ENCODE measurements at places on chromosomes 1 and 21.

- no peak for DNase-seq
These were observed 1156.6 kb downstream of the PLA2G4A start for GRCh38 chr1:187985145-187985896.

GRCh38 chr1:10495475-10495817 is 20.7 kb downstream of the PEX14 start:
- no peak for DNase-seq

DNA sequence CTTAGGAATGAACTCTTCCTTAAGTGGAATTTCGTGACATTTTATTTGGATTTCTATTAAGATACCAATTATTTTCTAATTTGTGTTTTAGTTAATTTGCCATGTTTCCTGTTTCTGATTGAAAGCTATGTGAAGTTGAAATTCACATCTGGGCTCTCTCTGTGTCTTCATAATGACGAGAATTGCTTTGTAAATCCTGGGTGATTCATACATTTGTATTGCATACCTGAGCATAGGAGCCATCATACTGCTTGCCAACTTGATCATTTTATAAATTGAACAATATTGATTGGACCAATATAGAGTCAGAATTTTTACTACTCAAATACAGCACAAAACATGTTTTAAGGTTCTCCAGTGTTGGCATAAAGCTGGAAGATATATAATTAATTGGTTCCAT is 817.9 kb downstream of the BRINP3 start:
- DNase-seq, result no peak

- DNase-seq, result no peak
These were observed 56.6 kb downstream of the EDEM3 start for GRCh38 chr1:184698016-184698415.

GRCh38 chr1:212749821-212750535 is 41.6 kb downstream of the NSL1 start:
- peak; percentile 48 for DNase-seq

DNA sequence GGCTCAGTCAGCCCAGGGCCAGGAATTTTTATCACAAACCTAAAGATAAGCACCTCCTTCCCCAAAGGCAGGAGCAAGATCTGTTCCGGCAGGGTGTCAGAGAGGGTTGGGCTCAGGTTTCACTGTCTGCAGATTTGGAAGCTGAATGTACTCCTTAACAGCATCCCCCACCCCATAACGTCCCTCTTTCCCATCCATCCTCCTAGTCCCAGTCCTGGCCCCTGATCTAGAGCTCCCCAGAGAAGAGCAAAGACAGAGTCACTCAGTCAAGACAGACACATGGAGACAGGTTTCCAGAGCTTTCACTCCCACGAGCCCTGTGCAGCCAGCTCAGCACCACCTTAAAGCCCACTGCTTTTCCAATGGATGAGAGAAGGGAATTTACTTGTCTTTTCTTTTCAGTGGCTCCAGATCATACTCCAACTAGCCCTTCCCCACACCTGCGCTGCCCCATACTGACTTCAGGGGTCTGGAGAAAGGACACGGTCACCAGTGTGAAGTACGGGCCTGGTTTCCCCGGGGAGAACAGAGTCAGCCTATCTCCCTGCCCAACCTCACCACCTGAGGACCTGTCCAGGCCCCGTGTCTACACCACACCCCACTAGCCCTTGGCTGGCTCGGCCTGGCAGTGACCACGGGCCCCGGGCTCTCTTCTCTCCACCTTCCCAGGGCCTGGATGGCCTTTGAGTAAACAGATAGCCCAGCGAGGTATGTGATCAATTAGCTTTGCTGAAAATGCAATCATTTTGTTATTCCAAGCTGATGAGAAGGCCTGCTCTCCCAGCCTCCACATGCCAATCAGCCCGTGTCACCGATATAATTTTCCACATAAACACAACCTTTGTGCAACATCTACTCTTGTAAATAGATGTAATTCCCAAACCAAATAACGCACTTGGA is 249.1 kb downstream of the FOXD2 start:
- DNase-seq, result no peak

DNA sequence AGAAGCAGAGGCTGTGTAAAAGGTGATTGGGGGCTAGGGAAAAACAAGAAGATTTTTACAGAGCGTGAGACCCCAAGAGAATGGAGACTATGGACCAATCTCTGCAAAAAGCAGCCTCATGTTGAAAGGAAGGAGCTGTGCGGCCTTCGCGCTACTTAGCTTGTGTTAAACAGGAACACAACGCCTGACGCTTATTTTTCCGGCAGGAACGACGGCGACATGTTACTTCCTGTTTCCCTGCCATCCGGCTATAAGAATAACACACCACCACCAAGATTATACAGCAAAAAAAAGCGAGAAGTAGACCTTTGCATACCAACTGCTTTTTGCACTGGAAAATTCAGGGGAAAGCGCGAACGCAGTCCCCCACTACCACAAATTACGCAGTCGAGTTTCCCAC is 272.7 kb downstream of the FAM72C start:
- DNase-seq, result no peak

DNA sequence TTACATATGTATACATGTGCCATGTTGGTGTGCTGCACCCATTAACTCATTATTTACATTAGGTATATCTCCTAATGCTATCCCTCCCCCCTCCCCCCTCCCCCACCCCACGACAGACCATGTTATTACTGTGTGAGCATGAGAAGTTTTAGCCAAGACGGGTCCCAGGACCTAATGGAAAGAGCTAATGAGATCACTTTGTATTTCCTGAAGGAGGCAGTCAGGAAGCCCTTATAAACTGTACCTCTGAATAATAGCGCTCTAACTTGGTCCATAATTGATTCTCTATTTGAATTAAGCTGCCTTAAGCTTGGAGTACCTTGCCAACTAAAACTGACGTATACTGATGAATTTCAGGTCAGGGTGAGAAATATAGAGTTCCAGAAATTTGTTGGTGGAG is 4.1 kb upstream of the NEGR1 start:
- DNase-seq, result no peak

DNA sequence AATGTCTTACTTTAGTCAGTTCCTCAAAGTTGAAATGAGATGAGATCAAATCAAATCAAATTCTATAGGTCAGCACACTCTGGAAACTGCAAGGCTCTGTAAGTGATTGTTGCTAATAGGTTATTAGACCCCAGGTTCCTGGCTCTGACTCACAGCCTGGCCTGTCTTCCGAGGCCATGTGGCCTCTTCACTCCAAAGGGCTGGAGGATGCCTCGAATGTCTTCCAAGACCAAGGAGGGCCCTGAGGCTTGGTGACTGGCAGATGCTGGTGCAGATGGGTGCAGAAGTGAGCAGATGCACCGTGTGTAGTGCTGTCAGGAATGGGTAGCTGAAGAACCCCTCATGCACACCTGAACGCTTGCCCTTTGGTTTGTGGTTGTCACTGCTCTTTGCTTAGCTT is 113.4 kb downstream of the MAB21L3 start:
- no peak for DNase-seq

DNA sequence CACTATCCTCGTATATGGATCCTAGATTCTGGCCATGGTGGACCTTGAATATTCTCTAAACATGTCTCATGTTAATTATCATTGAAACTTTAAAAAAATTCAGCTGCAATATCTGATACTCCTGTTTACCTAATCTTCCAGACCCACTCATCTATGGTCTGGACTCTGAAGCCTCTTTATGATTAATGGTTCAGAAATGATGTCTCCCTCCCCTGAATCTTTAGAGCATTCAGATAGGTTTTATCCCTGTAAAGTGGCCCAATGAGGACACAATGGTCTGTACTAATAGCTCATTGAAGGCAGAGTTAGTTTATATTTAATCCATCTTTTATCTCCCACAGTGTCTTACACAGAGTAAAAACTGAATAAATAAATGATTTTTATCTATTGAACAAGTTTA is 53.0 kb upstream of the DUSP10 start:
- DNase-seq, result no peak

- no peak for DNase-seq
These were observed 30.1 kb downstream of the SKI start for GRCh38 chr1:2258122-2258681.

DNA sequence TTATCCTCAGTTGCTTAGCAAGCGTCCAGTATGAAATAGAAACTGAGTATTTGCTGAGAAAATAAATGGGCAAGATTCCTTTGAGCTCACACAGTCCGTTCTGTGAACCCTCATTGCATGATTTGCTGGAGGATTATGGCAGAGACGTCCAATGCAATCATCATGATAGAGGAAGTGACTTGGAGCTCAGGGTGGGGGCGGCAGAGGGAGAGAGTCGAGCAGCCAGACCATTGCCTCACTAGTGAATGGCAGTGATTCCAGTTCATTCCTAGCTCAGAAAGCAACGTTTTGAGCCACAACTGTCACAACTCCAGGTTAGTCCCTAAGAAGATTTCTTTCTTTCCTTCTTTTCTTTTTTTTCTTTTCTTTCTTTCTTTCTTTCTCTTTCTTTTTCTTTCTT is 27.5 kb upstream of the COL9A2 start:
- no peak for DNase-seq

GRCh38 chr1:180620581-180620980 is 11.2 kb upstream of the XPR1 start:
- no peak for DNase-seq

GRCh38 chr21:44475266-44475845 is 20.0 kb downstream of the LRRC3 start:
- DNase-seq, result no peak

GRCh38 chr1:178542554-178543289 is 29.8 kb downstream of the TEX35 start:
- DNase-seq, result peak; percentile 86

GRCh38 chr1:209542585-209542984 is 40.9 kb upstream of the CAMK1G start:
- DNase-seq, result no peak

DNA sequence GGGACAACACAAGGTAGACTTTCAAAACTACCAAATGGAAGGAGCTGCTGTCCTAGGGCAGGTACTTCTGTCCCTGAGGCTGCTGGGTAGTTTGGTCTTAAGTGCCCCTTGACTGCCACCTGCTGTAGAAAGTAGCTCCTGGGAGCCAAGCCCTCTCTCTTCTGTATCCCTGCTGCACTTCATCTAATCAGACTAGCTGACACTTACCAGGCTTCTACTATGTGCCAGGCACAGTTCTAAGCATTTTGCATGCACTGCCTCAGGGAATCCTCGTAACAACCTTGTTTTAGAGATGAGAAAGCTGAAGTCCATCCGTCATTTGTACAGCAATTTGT is 15.9 kb upstream of the SRSF4 start:
- no peak for DNase-seq

GRCh38 chr1:95086949-95087533 is 14.3 kb upstream of the ALG14 start:
- no peak for DNase-seq

DNA sequence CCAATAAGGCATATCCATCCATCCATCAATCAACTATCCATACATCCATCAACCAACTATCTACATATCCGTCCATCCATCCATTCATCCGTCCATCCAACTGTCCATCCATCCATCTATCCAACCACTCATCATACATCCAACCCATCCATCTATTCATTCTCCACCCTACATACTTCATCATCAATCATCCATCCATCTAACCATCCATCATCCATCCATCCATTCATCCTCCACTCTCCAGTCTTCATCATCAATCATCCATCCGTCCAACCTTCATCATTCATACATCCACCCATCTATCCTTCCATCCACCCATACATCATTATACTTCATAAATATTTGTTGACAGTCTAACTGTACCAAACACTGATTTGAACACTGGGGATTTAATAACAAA is 231.3 kb upstream of the DAB1 start:
- DNase-seq, result no peak

- no peak for DNase-seq
These were observed 35.8 kb upstream of the H6PD start for GRCh38 chr1:9198538-9199361.

DNA sequence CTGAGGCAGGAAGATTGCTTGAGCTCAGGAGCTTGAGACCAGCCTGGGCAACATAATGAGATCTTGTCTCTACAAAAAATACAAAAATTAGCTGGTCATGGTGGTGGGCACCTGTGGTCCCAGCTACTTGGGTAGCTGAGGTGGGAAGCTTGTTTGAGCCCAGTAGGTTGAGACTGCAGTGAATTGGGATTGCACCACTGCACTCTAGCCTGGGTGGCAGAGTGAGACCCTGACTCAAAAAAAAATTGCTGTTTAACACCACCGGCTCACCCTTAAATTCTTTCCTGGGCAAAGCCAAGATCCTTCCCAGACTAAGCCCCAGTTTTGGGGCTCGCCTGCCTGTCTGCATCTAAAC is 6.6 kb upstream of the NSUN4 start:
- no peak for DNase-seq

GRCh38 chr1:10663678-10664035 is 132.8 kb downstream of the CASZ1 start:
- DNase-seq, result no peak

DNA sequence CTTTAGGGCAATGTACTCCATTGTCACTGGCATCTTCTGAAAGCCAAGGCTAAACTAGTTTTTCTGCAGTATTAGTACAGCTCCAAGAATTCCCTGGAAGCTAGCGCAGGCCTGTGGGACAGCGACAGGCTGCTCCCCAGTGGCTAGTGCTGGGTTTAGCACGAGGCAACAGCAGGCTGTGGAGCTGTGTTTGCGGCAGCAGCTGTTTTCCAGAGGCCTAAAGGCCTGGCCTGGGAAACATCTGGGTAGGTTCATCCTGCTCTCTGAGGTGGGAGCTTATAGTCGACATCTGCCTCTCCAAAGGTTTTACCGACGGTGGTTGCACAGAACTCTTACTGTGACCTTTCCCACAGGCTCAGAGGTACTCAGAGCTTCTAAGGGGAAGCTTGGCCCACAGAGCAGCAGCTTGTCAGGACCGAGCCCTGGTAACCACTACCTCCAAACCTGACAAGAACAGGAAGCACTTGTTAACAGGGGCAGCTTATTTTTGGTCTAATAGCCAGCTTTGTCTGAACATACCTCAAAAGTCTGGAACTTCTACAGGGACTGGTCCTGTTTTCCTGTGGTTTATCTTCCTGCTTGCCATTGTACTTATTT is 17.2 kb downstream of the CC2D1B start:
- no peak for DNase-seq

DNA sequence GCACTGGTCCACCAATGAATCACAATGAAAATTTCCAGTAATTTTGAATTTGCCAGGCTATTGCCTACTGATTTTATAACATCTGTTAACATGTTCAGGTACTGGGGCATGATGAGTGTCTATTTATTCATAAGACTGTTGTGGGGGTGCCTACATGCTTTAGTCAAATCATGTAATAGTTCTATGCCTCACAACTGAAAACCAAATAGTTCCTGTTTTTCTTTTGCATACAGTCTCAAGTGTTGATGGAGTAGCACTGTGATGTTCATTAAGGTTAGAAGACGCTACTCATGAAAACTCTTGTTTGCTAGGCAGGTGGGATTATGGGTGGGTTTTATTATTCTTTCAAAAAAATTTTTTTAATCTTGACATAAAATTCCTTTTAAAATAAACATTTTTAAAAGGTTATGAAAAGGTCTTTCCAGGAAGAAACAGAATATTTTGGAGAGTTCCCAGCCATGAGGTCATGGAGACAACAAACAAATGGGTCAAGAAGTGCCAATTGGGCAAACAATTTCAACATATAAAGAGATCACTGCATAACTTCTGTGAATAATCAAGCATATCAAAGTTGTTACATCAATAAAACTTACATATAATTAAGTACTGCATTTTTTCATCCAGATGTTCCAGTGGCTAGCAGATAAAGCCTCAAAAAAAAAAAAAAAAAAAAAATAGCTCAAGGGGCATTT is 40.2 kb upstream of the NHLH2 start:
- no peak for DNase-seq

All from thymus (tissue), 14 donors.